ENCODE measurements at places on chromosomes 7 and 10.

GRCh38 chr7:88789480-88790064 is 6.0 kb downstream of the TEX47 start:
- no peak for DNase-seq

DNA sequence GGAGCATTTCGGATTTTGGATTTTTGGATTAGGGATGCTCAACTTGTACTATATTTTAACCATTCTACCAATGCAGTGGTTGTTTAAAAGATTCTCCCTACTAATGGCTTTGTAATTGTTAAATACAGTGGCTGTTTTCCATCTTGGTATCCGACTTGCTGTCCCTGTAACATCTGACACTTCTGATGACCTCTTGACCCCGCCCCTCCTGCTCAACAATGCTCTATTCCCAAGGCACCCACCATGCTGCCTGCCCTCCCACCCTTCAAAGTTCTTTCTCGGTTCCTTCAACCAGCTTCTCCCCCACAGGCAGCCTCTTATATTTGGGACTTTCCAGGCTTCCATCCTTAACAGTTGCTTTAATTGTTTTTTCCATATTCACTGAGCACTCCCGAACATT is 2.0 kb downstream of the PRTFDC1 start:
- DNase-seq = no peak

GRCh38 chr7:44183386-44183785 is 5.9 kb downstream of the GCK start:
- DNase-seq = no peak

GRCh38 chr7:25625306-25625992 is 397.2 kb upstream of the NPVF start:
- no peak for DNase-seq

DNA sequence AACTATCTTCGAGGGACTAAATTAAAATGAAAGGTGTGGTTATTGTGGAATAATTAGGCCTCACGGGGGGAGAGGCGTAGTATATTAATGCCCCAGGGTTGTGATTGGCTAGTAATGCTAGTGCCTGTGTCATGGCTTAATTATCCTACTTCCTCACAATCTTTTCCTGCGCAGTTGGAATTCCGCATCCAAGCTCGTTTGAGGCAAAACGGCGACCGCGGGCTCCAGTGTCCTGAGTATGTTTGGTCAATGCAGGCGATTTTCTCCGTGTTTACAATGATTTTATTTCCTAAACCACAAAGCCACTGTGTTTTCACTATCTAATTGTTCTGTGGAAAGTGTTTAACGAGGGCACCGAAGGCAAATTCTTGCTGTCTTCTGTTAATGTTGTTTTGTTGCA is 282.9 kb downstream of the CELF2 start:
- DNase-seq = no peak

GRCh38 chr7:5284304-5285281 is 1.9 kb downstream of the SLC29A4 start:
- DNase-seq = no peak

- peak; percentile 60 for DNase-seq
Observed at GRCh38 chr7:727104-727805, at the start of gene PRKAR1B. PRKAR1B (minus strand) TSS chr7:727281; CDS start chr7:711505, 15,776 bp downstream.

- peak; percentile 68 for DNase-seq
Observed at GRCh38 chr10:132443605-132443982, 46.6 kb downstream of the PWWP2B start.

GRCh38 chr10:35203745-35204144 is 77.1 kb downstream of the CREM start:
- no peak for DNase-seq

- DNase-seq = no peak
Observed at GRCh38 chr7:17063045-17063383, 181.2 kb upstream of the AGR3 start.

GRCh38 chr10:78831461-78831860 is 237.3 kb upstream of the ZMIZ1 start:
- DNase-seq = no peak

GRCh38 chr7:147498081-147498480 is 1092.5 kb upstream of the C7orf33 start:
- no peak for DNase-seq

GRCh38 chr7:3575753-3576531 is 274.9 kb downstream of the SDK1 start:
- no peak for DNase-seq

DNA sequence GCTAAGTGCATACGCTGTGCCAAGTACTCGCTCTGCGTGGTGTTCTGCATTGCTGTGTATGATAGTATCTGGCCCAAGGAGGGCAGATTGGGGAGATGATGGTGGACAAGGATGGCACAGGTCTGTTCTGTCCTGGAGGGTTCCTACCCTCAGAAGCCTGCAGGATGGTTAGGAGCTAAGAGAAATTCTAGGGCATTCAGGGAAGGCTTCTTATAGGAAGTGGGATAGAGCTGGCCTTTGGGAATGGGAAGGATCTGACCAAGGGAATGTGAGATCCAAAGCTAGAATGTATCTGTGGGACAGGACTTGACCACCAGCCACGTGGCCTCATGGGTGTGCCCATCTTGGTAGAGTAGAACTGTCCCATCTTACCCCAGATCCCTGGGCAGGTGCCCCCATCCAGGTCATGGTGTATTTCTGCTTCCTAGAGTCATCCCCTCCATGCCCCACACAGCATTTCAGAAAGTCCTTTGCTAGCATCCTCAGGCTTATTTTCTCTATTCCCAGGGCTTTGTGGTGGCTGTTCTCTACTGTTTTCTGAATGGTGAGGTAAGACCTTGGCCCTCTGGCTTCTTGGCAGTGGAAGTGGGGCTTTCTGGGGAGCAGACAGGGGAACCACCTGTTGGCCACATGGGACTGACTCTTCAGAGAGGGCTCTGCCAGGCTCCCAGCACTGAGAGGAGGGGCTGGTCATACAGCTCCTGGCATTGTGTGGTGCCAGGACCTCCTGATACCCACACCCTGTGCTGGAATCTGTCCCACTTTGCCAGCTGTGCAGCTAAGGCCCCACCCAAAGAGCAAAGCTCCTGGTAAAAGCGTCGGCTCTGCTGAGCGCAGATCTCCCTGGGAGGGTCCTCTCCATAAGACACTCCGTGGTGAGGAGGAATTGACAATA is 52.5 kb downstream of the ADCYAP1R1 start:
- DNase-seq = no peak

- no peak for DNase-seq
Observed at GRCh38 chr7:29990931-29991330, 1.3 kb upstream of the SCRN1 start.

GRCh38 chr10:22704471-22704911 is 9.9 kb downstream of the PIP4K2A start:
- DNase-seq = no peak

- no peak for DNase-seq
Observed at GRCh38 chr7:110548372-110548771, 542.6 kb upstream of the LRRN3 start.

GRCh38 chr7:47826754-47827153 is 121.5 kb downstream of the PKD1L1 start:
- no peak for DNase-seq

GRCh38 chr7:9939176-9939575 is 1034.5 kb upstream of the PHF14 start:
- DNase-seq = no peak

DNA sequence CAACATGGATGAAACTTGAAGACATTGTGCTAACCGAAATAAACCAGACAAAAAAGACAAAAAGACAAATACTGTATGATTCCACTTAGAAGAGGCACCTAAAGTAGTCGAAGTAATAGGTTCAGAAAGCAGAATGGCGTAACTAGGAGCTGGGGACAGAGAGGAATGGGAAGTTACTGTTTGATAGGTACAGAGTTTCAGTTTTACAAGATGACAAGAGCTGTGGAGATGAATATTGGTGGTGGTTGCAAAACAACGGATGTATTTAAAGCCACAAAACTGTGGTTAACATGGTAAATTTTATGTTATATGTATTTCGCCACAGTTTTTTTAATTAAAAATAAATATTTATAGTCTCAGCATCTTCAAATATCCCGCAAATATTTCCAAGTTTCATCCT is 64.1 kb upstream of the DIP2C start:
- DNase-seq = no peak

GRCh38 chr7:112981966-112982365 is 104.7 kb downstream of the GPR85 start:
- no peak for DNase-seq

DNA sequence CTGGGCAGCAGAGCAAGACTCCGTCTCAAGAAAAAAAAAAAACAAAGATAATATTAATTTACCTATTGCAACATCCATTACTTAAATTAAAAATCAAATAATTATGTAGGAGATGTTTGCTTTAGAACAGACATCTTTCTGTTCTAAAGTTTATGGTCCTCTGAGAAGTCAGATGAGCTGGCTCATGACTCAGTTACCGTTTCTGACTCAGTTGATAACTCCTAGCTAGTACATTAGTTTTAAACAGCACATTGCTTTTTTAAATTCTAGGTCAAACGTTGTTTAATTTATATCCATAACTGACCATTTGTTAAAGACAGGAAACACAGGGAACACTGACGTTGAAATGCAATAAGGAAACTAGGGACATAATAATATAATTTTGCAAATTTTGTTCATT is 162.7 kb downstream of the ETV1 start:
- DNase-seq = no peak

GRCh38 chr7:2824026-2824677 is 20.0 kb downstream of the GNA12 start:
- no peak for DNase-seq

DNA sequence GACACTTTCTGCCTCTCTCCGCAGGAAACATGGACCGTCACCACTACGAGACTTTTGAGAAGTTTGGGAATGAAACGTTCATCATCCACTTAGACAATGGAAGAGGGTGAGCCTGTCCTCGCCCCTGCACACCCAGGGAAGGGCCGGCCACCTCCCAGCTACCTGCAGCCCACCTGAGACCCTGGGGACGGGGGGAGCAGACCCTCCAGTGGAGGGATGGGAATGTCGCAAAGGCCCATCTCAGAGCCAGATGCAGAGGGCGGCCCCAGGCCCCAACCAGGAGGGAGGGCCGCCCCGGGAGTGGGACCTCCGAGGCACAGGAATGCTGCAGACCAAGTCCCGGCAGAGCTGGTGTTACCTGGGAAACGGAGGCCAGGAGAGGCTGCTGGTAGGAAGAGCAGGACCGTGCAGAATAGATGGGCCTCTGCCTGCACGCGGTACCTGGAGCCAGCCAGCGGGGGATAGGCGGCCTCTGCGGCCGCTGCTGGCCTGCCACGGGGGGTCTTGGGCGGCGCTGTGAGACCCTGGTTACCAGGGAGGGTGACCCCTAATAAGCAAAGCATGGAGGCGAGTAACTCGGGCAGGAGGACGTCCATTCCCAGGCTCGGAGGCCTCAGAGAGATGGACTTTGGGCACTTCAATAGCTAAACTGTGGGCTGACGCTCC is 32.9 kb upstream of the FOXL3 start:
- DNase-seq = no peak

DNA sequence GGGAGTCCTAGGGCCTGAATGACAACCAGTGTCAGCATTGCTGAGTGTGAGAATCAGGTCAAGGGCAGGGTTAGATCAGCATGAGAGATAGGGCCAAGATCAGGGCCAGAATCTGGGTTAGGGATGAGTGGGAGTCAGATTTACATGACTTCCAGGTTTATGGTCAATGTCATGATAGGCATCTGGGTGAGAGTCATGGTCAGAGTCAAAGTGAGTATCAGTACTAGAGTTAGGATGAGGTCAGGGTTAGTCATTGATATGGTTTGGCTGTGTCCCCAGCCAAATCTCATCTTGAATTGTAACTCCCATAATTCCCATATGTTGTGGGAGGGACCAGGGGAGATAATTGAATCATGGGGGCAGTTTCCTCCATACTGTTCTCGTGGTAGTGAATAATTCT is 12.3 kb downstream of the MRPS24 start:
- no peak for DNase-seq

GRCh38 chr10:29709484-29710002 is 74.8 kb upstream of the SVIL start:
- no peak for DNase-seq

DNA sequence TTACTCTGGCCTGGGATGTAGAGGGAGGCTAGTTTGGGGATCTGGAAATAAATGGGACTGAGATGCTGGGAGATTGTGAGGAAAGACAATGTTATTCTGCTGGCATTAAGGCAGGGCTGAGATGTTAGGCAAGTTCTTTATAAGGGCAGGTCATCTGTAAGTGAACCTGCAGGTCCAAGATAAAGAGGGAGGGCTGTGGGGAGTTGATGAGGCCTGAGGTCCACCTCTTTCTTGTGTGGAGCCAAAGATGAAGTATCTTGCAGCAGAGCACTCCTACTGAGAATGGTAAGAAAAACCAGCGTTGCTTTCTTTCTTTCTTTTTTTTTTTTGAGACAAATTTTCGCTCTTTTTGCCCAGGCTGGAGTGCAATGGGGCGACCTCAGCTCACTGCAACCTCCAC is 19.1 kb downstream of the CYCS start:
- DNase-seq = no peak

- no peak for DNase-seq
Observed at GRCh38 chr7:24595671-24596418, 22.6 kb downstream of the PALS2 start.

DNA sequence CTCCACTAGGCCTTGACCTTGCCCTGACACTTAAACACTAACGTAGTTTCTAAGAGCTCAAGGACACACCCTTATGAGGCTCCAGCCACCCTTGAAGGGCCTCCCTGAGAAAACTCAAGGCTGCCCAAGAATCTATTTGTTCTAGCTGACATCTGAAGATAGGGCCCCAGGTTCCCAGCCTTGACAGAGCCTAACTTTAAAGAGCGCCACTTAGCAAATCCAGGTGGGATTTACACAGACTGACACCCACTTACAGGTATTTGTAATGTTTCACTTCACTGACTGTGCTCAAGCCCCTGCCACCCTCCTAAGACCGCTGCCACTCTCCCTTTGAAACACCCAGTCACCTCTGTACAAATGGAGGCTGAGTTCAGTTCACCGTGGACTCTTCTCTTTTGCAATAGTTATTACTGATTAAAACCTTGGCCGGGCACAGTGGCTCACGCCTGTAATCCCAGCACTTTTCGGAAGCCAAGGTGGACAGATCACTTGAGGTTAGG is 90.4 kb downstream of the SVOPL start:
- no peak for DNase-seq

- no peak for DNase-seq
Observed at GRCh38 chr7:45592230-45592991, 18.2 kb downstream of the ADCY1 start.

DNA sequence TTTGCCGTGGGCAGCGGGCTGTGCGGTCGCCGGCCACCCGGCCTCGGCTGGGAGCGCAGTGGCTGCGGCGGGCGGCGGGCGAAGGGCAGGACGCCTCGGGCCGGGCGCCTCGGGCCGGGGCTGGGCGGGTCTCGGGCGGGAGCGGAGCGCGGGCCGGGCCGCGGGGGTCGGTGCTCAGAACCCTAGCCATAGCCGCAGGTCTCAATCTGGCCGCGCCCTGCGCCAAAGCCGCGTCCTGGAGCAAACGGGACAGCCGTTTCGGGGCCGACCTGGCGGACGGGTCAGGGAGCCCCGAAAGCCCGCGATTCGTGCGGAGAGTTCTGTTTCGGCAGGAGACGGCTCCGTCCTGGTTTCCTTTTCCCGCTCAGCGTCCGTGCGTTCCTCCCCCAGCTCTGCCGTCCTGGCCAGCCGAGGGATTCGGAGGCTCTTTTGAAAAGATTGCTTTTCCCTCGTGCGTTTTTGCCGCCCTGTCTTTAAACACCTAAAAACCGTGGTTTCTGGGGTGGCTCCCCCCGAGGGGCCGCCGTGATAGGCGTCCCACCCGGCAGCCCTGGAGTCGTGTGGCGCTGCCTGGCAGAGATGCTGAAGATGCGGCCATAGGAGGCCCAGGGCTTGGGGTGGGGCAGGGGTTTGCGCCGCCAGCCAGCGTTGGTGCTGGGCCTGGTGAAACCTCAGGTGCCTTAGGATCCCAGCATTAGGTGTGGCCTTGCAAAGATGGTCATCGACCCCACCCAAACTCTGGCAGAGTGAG is 727 bp downstream of the RET start:
- DNase-seq = no peak

- DNase-seq = no peak
Observed at GRCh38 chr7:46909601-46910051, 672.3 kb downstream of the TNS3 start.
